ENCODE measurements at places on chromosomes 3 and 15.

DNA sequence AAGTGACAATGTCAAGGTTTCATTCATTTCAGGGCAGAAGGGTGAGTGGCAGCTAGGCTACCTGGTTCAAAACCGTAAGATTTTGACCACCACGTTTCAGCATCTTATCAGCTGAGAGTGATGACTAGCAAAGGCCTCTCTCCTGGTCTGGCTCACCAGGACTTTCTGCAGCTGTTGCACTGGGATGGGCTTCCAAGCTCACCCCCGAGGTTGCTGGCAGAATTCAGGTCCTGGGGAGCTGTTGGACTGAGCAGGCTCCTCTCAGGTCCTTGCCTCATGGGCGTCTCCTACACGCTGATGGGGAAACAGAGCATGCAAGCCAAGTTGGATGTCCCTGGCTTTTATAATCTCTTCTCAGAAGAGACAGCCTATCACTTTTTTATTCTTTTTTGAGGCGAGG lies 88.8 kb upstream of the RNU6-1 start:
- H3K36me3 ChIP-seq: no peaks in the 10 kb centered on the region
- H3K27me3 ChIP-seq: peaks cover 11% of the 10 kb centered on the region
- H3K4me1 ChIP-seq: peaks cover 21% of the 10 kb centered on the region
- no peak overlapping the region for H3K4me3 ChIP-seq
- no peak for DNase-seq
- no peak overlapping the region for H3K27ac ChIP-seq

DNA sequence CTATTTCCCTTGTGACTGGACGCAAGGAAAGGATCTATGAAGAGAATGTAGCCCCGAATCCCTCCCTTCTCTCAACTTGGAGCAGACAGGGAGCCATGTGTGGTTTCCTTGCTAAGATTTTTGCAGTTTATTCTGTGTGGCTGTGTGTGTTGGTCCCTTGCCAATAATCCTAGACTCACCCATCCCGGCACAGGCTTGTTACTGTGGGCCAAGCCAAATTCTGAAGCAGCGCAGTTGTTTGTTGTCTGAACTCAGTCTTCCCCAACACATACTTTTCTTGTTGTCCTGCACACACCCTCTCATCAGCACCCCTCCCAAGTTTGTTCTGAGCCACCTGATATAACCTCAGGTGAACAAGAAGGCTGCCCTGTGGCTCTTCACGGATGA lies 193.3 kb upstream of the CTDSPL start:
- peaks cover 5% of the 10 kb centered on the region for H3K36me3 ChIP-seq
- H3K27me3 ChIP-seq: no peaks in the 10 kb centered on the region
- peak overlapping the region; percentile 45 for H3K4me3 ChIP-seq
- no peak overlapping the region for H3K27ac ChIP-seq

- DNase-seq: no peak
- H3K27me3 ChIP-seq: no peaks in the 10 kb centered on the region
- peaks cover 65% of the 10 kb centered on the region for H3K4me1 ChIP-seq
- H3K27ac ChIP-seq: peak overlapping the region; percentile 94
- no peak overlapping the region for H3K4me3 ChIP-seq
Measured at GRCh38 chr15:96122077-96123027, 208.1 kb upstream of the NR2F2 start.

DNA sequence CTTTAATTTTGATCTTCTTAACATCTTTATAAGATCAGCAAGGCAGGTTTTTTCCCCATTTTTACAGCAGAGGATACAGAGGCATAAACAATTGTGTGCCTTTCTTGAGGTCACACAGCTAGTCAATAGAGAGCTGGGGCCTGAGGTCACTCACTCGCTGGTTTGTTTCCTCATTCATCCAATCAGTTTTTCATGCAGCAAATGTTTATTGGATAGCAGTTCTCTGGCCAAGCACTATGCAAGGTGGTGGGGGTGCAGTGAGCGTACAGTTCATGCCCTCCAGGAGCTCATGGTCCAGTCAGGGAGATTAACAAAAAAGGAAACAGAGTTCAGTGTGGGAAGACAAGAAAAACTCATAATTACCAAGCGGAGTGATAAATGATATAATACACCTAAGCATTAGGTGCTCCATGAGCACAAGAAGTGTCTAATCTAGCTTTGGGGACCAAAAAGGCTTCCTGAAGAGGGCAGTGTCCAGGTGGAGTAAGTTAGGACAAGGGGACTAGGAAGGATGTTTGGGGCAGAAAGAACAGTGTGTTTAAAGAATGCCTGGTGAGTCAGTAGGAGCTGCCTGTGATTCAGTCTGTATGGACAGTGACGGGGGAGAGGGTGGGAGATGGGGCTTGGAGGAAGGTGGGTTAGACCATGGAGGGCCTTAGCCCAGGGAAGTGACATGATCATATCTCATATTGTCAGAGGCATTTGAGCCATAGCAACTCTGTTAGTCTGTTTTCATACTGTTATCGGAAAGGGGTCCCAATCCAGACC lies 29.3 kb downstream of the MAP2K5 start:
- H3K27ac ChIP-seq: peak overlapping the region; percentile 40
- DNase-seq: no peak
- H3K4me1 ChIP-seq: peaks cover 72% of the 10 kb centered on the region
- H3K36me3 ChIP-seq: peaks cover 28% of the 10 kb centered on the region

- H3K27me3 ChIP-seq: peaks cover 6% of the 10 kb centered on the region
- no peaks in the 10 kb centered on the region for H3K36me3 ChIP-seq
- DNase-seq: no peak
- H3K27ac ChIP-seq: no peak overlapping the region
- H3K4me1 ChIP-seq: no peaks in the 10 kb centered on the region
- H3K4me3 ChIP-seq: no peak overlapping the region
Measured at GRCh38 chr15:86634992-86635638, 555.4 kb downstream of the AGBL1 start.

GRCh38 chr3:111700054-111700453 lies 104.9 kb upstream of the ZBED2 start:
- H3K4me1 ChIP-seq: no peaks in the 10 kb centered on the region
- H3K27ac ChIP-seq: peak overlapping the region; percentile 20
- no peaks in the 10 kb centered on the region for H3K36me3 ChIP-seq
- no peak for DNase-seq
- H3K4me3 ChIP-seq: no peak overlapping the region

DNA sequence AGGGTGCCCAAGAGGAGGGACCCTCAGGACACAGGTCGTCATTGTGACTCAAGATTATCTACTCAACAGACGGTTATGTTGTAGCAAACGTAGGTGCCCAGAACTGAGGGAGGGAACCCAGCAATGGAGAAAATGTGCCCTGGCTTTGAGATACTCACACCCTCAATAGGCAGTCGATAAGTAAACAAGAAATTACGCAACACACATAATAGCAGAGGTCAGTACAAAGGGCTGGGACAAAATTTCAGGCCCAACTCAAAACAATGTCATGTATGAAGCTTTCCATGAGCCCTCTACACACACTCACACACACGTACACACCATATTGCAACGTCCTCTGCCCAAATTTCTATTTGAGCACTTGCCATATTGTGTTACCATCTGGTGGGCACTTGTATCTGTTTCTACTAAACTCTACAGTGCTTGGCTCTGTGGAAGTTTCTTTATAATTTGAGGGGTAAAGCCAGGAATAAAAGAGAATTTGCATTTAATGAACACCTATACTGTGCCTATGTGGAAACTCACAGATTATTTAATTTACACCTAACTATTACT lies 114.6 kb upstream of the TRIM42 start:
- H3K4me3 ChIP-seq: no peak overlapping the region
- no peaks in the 10 kb centered on the region for H3K36me3 ChIP-seq
- no peak for DNase-seq
- peaks cover 9% of the 10 kb centered on the region for H3K4me1 ChIP-seq
- H3K27me3 ChIP-seq: peaks cover 10% of the 10 kb centered on the region

GRCh38 chr3:168803536-168803935 lies 707.8 kb upstream of the GOLIM4 start:
- H3K36me3 ChIP-seq: no peaks in the 10 kb centered on the region
- peaks cover 21% of the 10 kb centered on the region for H3K4me1 ChIP-seq
- no peak for DNase-seq
- H3K27me3 ChIP-seq: no peaks in the 10 kb centered on the region
- H3K27ac ChIP-seq: no peak overlapping the region

- H3K27ac ChIP-seq: no peak overlapping the region
- H3K27me3 ChIP-seq: peaks cover 3% of the 10 kb centered on the region
- H3K4me1 ChIP-seq: peaks cover 22% of the 10 kb centered on the region
- H3K4me3 ChIP-seq: no peak overlapping the region
- no peak for DNase-seq
Measured at GRCh38 chr3:108528459-108529252, 18.3 kb upstream of the MYH15 start.

DNA sequence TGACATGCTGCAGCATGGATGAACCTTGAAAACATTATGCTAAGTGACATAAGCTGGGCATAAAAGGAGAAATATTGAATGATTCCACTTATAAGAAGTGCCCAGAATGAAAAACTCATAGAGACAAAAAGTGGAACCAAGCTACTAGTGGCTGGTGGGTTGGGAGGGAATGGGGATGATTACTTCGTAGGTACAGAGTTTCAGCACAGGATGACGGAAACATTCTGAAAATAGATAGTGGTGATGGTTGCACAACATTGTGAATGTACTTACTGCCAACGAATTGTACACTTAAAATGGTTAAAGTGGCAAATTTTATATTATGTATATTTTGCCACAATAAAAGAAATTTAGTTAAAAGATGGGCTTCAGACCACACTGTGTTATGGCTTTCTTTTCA lies 93.6 kb downstream of the RPLP1 start:
- peaks cover 2% of the 10 kb centered on the region for H3K36me3 ChIP-seq
- H3K27me3 ChIP-seq: peaks cover 38% of the 10 kb centered on the region
- no peak overlapping the region for H3K27ac ChIP-seq

DNA sequence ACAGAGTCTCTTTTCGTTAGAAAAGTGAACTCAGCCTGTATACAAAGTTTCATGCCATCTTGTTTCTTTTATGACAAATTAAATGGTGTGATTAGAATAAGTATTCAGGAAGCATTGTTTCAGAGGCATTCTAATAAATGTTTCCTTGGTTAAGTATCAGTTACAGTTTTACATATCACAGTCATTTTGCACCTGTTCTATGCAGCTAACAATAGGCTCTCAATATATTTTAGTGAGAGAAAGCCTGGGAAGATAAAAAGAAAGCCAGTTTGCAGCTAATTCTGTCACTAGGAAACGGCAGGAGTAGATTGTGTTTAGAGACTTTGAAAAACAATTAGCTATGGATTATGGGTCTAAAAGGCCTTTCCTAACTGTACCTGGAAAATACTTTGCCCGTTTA lies 252.8 kb downstream of the ZIC1 start:
- H3K27me3 ChIP-seq: peaks cover 6% of the 10 kb centered on the region
- no peak overlapping the region for H3K4me3 ChIP-seq
- no peak for DNase-seq
- H3K36me3 ChIP-seq: no peaks in the 10 kb centered on the region

DNA sequence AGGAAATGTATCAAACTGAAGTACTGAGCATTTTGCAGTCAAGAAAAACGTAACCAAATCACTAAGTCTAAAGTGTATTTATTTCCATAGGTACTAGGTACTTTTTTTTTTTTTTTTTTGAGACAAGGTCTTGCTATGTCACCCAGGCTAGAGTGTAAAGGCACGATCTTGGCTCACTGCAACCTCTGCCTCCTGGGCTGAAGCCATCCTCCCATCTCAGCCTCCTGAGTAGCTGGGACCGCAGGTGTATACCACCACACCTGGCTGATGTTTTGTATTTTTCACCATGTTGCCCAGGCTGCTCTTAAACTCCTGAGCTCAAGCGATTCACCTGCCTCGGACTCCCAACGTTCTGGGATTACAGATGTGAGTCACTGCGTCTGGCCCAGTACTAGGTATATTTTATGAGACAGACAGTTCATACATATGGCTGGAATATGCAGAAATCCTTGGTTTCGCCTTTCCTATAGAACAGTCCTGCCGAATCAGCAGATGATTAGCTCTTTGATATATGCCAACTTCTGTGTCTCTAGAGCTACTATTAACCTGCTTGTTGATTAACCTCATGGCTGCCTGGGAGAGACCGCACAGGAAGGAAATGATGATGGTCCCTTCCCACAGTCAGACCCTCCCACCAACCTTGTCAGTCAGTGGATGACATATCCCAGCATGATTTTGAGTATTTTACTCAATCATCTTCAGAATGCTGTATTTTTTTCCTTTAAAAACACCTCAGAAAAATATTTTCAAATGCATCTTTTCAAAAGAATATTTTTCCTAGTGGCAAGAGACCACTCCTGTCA lies 32.3 kb downstream of the TMOD3 start:
- H3K4me1 ChIP-seq: peaks cover 6% of the 10 kb centered on the region
- no peak overlapping the region for H3K27ac ChIP-seq
- H3K36me3 ChIP-seq: peaks cover 46% of the 10 kb centered on the region
- no peak overlapping the region for H3K4me3 ChIP-seq
- no peaks in the 10 kb centered on the region for H3K27me3 ChIP-seq
- DNase-seq: no peak

DNA sequence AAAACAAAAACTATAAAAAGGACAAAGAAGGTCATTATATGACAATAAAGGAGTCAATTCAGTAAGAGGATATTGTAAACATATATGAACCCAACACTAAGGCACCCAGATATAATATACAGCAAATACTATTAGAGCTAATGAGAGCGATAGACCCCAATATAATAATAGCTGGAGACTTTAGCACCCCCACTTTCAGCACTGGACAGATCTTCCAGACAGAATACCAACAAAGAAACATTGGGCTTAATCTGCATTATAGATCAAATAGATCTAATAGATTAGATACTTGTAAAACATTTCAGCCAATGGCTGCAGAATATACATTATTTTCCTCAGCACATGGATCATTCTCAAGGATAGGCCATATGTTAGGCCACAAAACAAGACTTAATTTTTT lies 53.4 kb downstream of the NUDT16 start:
- H3K4me1 ChIP-seq: no peaks in the 10 kb centered on the region
- no peaks in the 10 kb centered on the region for H3K27me3 ChIP-seq
- no peak overlapping the region for H3K4me3 ChIP-seq
- no peak overlapping the region for H3K27ac ChIP-seq

- H3K36me3 ChIP-seq: peaks cover 39% of the 10 kb centered on the region
- peaks cover 34% of the 10 kb centered on the region for H3K4me1 ChIP-seq
- no peak for DNase-seq
- H3K4me3 ChIP-seq: no peak overlapping the region
Measured at GRCh38 chr3:195221876-195222617, 48.9 kb downstream of the XXYLT1 start.

DNA sequence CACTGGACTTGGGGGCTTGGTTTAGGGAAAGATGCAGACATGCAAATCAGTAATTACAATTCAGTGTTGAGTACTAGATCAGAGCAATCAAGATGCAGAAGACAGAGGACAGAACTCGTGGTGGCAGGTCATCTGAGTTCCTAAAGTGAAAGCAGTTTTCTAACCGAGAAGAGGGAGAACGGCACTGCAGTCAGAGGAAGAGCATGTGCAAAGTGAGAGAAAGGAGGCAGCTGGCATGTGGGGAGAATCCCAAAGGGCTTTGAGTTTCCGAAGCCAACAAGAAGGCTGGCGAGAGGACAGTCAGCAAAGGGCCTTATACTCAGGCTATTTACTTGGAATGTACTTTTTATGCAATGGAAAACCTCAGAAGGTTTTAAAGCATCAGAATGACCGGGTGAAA lies 87.0 kb downstream of the ANP32A start:
- H3K27me3 ChIP-seq: peaks cover 11% of the 10 kb centered on the region
- no peak overlapping the region for H3K27ac ChIP-seq
- H3K36me3 ChIP-seq: no peaks in the 10 kb centered on the region
- H3K4me3 ChIP-seq: no peak overlapping the region

GRCh38 chr15:85704720-85705429 lies 89.8 kb downstream of the KLHL25 start:
- peak overlapping the region; percentile 21 for H3K4me3 ChIP-seq
- H3K4me1 ChIP-seq: peaks cover 64% of the 10 kb centered on the region
- H3K27me3 ChIP-seq: no peaks in the 10 kb centered on the region
- no peak for DNase-seq
- H3K27ac ChIP-seq: peak overlapping the region; percentile 88
- peaks cover 29% of the 10 kb centered on the region for H3K36me3 ChIP-seq
